ENCODE measurements at places on chromosomes 6 and 20.

GRCh38 chr20:39986173-39986904 is 702.7 kb downstream of the MAFB start:
- DNase-seq = peak; percentile 19

GRCh38 chr6:100719883-100720682 is 161.0 kb downstream of the ASCC3 start:
- DNase-seq = no peak

DNA sequence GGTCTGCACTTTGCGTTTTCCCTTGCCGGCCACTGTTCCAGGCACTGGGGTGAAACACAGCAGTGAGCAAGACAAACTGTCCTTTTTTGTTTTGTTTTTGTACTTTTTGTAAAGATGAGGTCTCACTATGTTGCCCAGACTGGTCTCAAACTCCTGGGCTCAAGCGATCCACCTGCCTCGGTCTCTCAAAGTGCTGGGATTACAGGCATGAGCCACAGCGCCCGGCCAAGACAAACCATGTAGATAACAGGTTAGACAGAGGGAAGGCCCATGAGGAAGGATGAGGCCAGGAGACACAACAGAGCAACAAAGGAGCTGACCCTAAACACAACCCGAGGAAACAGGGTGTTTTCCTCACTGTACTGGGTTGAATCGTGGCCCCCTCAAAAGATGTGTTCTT is 165.4 kb downstream of the NFATC2 start:
- DNase-seq = no peak

DNA sequence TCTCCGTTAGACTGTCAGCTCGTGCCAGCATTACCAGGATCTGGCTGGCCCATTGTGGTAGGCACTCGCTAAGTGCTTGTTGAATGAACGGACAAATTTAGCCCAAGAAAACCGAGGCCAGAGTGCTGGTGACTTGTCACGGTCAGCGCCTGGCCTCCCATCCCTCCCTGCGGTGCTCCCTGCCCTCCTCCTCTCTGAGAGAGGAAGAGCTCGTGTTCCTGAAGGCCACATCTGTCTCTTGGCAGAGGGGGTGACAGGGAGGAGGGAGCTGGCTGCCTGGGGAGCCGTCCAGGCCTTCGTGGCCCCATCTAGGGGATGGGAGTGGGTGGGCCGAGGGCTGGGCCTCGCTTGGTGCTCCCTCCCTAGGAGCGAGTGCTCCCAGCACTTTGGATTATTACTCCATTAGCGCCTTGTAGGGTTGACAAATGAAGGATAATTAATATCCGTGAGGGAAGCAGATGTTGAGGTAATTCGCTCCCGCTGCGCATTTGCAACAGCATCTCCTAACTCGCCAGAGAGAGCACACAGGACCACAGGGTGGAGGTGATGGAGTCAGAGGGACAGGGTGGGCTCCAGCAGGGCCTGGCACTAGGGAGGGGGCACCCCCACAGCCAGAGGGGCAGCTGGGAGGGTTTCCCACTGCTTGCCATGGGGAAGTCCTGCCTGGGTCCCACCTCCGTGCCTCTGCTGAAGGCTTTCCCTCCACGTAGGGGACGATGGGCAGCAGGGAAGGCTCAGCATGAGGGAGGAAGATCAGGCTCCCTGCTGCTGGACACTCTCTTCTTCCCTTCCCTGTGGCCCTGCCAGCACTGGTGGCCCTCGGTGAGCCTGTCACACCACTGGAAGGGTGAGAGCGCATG is 37.0 kb downstream of the VSTM2L start:
- DNase-seq = no peak
